ENCODE measurements at places on chromosomes 1 and 21.
A peak's percentile ranks its signal among the peaks of the same experiment; 100 is the strongest.

GRCh38 chr1:59697150-59697800 is 117.5 kb upstream of the HOOK1 start:
- no peak for DNase-seq

DNA sequence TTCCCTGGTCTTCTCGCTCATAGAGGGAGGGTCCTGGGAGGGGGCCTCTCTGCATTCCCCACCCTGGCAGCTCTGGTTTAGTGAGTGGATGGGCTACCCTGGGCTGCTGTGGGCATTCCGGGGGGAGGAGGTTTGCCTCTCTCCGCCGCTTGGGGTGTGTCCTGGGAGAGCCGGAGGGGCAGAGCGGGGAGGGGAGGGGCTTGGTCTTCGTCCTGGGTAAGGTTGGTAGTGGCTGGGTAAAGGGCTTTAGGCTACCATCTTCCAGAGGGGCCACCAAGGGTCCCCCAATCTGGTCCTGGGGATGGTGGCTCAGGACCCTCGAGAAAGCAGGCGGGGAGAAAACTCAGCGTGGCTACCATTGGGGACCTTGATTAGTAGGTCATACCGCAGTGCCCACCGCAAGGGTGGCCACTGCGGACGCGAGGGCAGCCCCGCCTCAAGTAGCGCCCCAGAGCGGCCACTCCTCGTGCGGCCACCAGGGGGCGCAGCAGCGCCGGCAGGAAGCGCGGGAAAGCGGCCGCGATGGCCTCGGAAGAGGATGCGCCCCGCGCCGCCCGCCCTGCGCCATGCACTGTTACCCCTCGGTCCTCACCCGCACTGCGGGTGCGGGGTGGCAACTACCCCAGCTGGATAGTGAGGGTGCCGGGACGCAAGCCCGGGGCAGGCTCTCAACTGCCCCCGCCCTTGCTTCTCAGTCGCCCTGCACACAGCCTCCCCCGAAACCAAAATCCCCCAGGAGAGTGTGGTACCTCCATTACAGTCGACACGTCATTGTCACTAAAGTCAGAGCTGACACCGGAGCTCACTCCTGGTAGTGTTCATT is 44.1 kb upstream of the SLC25A33 start:
- DNase-seq = no peak

DNA sequence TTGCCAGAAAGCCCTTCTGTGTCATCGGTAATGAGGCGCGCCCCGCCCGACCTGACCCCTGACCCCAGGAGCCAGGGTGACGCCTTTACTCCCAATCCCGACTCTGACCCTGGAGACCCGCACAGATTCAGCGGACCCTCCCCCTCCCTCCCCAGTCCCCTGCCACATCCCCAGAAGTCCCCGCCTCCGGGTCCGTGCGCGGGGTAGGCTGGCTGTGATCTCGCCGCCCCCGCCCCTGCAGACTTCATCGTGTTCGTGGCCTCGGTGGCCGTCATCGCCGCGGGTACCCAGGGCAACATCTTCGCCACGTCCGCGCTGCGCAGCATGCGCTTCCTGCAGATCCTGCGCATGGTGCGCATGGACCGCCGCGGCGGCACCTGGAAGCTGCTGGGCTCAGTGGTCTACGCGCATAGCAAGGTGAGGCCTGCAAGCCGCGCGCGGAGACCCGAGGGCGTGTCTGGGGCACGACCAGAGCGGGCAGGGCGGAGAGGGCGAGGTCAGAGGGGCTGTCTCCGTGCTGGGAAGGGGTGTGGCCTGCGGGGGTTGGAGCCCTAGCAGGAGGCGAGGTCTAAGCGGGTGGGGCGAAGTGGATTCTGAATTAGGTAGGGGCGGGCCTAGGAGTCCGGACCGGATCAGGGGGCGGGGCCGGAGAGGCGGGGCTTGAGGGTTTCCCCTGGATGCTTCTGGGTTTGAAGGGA is 34.8 kb downstream of the KCNQ4 start:
- peak; percentile 54 for DNase-seq

DNA sequence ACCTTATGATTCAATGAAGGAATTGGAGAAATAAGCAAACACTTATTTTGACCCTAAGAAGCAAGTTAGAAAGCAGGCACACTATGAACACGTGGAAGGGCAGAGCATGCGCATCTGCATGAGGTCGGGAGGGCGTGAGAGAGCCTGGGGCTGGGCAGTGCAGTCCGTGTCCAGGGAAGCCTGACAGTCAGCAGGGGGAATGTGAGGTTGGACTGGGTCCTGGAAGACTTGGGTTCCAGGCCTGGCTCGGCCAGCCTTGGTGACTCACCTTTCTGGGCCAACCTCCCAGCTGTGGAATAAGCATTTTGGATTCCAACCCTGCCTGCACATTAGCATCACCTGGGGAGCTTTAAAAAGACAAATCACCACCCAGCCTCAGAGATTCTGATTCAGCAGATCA is 26.6 kb upstream of the LMX1A start:
- DNase-seq = no peak

DNA sequence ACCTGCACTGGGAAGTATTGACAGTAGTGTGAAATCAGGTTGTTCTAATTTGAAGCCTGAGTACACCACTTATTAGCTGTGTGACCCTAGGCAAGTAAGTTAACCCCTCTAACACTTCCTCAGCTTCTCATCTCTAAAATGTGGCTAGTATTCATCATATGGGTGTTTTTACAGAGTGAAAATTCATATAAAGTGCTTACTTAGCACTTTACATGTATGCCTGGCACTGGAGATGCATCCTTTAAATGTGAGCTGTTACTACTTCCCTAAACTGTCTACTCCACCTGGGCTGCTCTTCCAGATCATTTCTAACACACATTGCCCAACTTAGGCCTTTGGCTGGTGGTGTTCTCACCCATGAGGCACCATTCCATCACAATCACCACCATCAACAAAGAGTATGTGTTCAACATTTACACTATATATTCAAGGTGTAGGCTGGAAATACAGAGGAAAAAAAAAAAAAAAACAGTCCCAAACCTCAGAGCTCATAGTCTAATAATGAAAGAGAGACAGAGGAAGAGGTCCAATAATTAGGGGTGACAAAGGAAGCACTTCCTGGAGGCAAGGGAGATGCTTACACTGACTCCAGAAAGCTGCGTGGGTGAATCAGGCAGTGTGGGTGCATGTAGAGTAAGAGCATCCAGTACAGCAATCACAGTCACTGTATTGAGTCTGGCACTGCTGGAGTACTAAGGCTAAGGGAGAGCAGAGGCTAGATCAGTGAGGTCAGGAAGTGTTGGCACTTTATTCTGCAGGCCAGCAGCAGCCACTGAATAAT is 3.6 kb downstream of the STX6 start:
- DNase-seq = no peak

DNA sequence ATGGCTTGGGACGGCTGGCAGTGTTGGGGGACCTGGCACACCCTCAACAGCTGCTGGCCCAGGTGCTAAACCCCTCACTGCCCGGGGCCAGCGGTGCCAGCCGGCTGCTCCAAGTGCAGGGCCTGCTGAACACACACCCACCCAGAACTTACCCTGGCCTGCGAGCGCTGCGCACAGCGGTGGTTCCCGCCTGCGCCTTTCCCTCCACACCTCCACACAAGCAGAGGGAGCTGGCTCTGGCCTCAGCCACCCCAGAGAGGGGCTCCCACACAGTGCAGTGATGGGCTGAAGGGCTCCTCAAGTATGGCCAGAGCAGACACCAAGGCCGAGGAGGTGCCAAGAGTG is 67.9 kb downstream of the FMO4 start:
- no peak for DNase-seq

DNA sequence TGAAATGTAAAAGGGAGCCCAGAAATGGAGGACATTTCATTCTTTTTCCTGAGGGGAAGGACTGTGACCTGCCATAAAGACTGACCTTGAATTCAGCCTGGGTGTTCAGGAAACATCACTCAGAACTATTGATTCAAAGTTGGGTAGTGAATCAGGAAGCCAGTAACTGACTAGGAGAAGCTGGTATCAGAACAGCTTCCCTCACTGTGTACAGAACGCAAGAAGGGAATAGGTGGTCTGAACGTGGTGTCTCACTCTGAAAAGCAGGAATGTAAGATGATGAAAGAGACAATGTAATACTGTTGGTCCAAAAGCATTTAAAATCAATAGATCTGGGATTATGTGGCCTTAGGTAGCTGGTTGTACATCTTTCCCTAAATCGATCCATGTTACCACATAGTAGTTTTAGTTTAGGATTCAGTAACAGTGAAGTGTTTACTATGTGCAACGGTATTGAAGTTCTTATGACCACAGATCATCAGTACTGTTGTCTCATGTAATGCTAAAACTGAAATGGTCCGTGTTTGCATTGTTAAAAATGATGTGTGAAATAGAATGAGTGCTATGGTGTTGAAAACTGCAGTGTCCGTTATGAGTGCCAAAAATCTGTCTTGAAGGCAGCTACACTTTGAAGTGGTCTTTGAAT is 2.9 kb downstream of the RGS2 start:
- DNase-seq = no peak

- DNase-seq = no peak
Measured at GRCh38 chr1:47893412-47893811, 103.8 kb downstream of the TRABD2B start.

DNA sequence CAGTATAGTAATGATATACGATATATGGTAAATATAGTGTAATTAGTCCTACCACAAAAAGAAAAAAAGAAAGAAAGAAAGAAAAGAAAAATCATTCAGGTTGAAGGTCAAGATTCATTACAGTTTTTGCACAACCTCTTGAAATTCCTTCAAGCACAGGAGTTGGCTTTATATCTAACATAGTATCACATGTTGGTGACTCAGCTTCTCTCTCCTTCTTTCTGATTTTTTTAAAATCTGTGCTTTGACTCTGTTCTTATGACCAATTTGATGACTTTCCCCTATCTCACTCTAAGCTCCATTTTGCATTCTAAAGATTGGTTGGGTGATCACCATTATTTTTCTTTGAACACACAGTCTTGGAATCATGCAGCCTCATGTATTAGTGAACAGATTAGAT is 148.2 kb upstream of the COL11A1 start:
- no peak for DNase-seq
